Brain microvascular endothelial cell (primary cell): ENCODE measurements at places on chromosomes 12 and 14.

DNA sequence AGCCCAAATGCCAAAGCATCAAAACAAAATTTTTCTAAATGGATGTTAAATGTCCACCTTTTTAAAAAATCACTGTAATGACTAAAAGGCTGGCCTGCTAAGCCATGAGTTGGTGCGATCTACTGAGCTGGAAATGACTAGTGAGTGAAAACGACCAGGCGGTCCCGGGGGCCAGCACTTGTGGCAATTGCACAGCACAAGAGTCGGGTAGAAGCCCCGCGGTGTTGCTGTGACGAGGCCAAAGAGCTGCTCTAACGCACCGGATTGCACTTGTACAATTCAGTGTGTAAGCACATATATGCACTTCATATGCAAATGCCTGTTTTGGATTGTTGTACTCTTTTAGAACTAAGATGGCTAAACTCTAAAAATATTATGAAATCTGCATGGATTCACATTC lies 64.1 kb upstream of the DYNC1H1 start:
- no peak for DNase-seq

DNA sequence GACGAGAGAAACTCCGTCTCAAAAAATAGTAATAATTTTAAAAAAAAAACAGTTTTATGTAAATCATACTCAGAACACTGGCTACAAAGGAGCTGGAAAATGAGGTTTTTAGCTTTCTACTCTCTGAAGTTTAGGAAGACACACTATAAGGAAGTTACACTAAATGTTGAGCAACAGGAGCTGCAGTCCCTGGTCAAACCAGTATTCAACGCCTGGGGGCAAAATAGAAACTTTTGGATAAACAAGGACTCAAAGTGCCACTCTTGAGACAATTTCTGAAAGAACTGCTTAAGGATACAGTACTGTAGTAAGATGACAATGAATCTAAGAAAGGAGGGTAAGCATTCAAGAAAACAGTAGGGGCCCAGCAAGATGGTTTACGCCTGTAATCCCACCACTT lies 29.3 kb downstream of the ACTR6 start:
- no peak for DNase-seq

DNA sequence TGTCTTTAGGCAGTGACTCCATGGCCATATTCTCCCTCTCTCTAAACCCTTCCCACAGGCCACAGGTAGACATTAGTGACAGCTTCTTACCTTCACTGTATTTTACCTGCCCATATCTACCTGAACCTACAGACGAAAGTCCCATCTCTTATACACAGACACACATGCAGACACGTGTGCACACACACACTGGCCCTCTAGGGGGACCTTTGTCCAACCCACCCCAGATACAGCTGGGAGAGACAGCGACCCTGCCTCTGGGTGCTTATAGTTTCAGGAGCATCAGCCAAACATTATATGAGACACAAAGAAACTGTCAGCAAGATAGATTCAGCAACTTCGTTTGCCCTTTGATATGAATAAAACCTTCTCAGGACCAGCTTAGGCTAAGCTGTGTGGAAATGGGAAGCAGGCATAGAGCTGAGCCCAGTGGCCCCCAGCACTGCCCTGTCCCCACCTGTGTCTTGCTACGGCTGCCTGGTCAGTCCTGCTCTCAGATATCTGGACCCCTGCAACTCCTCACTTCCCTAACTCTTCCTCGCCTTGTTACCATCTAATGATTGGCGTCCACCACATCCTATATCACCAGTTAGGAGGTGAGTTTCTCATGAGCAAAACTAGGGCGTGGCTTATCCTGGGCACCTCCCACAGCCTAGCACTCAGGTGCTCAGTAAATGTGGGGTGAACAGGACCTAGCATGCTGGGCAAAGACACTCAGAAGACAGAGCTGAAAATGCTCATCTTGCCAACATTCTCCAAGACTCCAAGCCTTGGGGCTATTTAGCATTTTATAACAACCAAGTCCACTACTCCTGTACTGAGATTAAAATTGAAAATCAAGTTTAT lies 12.0 kb upstream of the CD9 start:
- DNase-seq = no peak

GRCh38 chr12:124413401-124413800 lies 118.5 kb downstream of the RFLNA start:
- no peak for DNase-seq

DNA sequence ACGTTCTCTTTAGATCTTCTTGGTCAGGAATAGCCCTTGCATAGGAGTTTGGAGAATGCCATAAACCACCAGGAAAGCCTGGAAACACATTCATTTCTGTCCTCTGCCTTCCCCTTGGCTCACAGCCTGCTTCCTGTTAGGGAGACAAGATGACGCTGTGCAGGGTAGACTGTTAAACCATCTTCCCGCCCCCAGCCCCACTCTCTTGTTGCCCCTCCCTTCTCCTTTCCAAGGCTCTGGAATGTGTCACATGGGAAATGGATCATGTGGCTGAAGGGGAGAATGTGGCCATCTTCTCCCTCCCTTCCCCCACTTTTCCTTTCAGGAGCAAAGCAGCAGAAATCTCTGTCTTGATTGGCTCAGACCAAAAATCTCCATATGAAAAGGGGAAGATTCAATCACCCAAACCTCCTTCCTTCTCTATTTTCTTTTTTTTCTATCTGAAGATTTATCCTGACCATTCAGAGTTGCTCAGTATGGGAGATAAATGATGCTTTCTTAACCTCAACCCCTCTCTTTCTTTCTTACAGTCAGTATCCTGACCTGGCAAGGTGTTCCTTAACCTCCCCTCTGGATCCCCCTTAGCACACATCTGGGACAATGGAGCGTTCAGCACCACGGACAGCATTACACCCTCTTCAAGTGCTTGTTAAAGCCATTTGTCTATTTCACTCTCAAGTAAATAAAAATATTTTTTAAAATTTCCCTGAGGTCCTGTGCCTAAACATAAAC lies 11.4 kb downstream of the GPR19 start:
- DNase-seq = peak; percentile 37

- no peak for DNase-seq
These were observed 59.7 kb downstream of the SLC24A4 start for GRCh38 chr14:92382677-92383076.
